Activated T-helper 1 cell treated with anti-CD3 and anti-CD28 coated beads, Interleukin-12 subunit alpha, Interleukin-12 subunit beta, Interleukin-2, Interleukin-4 antibody, amounts not matched to agents 30 ng/mL and 10 ng/mL and 1 ng/mL, durations not matched to agents 14 hours and 24 hours and 36 hours (primary cell): ENCODE measurements at places on chromosomes 7 and 10. TPM values are rescaled to one million over a fixed set of nuclear protein-coding genes. Genes with fewer than 3 reads are reported as not detected.

The LRRC61 gene
- total RNA-seq = 24.9 and 26.1 TPM in 2 replicates

The TSPAN15 gene
- 1.6 and 2.7 TPM in 2 replicates for total RNA-seq

The LIPF gene
- total RNA-seq = not detected in 2 replicates

The TRIL gene
- 0.39 and 0.41 TPM in 2 replicates for total RNA-seq

The HMX3 gene
- not detected in 2 replicates for total RNA-seq

DNA sequence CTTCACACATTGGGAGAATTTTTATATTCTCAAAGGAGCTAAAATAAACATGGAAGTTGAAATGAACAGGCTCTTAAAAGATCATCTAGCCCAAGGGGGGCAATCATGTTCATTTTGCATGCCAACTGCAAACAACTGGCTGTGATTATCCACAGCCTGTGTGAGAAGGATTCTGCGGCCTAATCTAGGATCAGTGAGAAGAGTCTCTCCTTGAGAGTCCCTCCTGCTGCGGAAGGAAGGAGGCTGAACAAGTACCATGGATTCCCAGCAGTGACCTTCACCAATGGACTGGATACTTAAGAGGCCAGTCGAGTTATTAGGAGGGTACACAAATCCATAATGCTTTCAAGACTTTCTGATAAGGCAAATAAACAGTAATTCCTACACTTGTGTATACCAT lies 76.7 kb downstream of the IGF2BP3 start:
- DNase-seq = no peak

- no peak for DNase-seq
Observed at GRCh38 chr10:13091801-13092200, 8.2 kb upstream of the OPTN start.

GRCh38 chr10:100009283-100009792 lies 409 bp downstream of the DNMBP start:
- no peak for DNase-seq

- no peak for DNase-seq
Observed at GRCh38 chr10:80760914-80761371, 223.2 kb downstream of the SH2D4B start.

GRCh38 chr7:138603549-138604318 lies 97.4 kb downstream of the SVOPL start:
- no peak for DNase-seq
